ENCODE measurements at places on chromosomes 11 and 22. TPM values are rescaled to one million over a fixed set of nuclear protein-coding genes. Genes with fewer than 3 reads are reported as not detected.

- H3K4me3 ChIP-seq = no peak overlapping the region
- no peak for DNase-seq
- H3K27me3 ChIP-seq = no peaks in the 10 kb centered on the region
- H3K4me1 ChIP-seq = no peaks in the 10 kb centered on the region
- no peaks in the 10 kb centered on the region for H3K36me3 ChIP-seq
Observed at GRCh38 chr11:104343578-104343977, 179.6 kb upstream of the PDGFD start.

GRCh38 chr11:134347441-134347840 lies 15.7 kb downstream of the GLB1L2 start:
- H3K4me3 ChIP-seq = no peak overlapping the region
- no peak overlapping the region for H3K27ac ChIP-seq
- no peaks in the 10 kb centered on the region for H3K36me3 ChIP-seq
- H3K27me3 ChIP-seq = no peaks in the 10 kb centered on the region
- DNase-seq = no peak

DNA sequence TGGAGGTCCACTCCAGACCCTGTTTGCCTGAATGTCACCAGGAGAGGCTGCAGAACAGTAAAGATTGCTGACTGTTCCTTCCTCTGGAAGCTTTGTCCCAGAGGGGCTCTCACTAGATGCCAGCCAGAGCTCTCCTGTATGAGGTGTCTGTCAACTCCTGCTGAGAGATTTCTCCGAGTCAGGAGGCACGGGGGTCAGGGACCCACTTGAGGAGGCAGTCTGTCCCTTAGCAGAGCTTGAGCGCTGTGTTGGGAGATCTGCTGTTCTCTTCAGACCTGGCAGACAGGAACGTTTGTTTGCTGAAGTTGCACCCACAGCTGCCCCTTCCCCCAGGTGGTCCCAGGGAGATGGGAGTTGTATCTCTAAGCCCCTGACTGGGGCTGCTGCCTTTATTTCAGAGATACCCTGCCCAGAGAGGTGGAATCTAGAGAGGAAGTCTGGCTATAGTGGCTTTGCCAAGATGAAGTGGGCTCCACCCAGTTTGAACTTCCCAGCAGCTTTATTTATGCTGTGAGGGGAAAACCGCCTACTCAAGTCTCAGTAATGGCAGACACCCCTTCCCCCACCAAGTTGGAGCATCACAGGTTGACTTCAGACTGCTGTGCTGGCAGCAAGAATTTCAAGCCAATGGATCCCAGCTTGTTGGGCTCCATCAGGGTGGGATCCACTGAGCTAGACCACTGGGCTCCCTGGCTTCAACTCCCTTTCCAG lies 99.4 kb downstream of the PDE3B start:
- H3K4me3 ChIP-seq = no peak overlapping the region
- no peak overlapping the region for H3K27ac ChIP-seq
- DNase-seq = no peak
- no peaks in the 10 kb centered on the region for H3K36me3 ChIP-seq
- no peaks in the 10 kb centered on the region for H3K27me3 ChIP-seq
- no peaks in the 10 kb centered on the region for H3K4me1 ChIP-seq

GRCh38 chr11:4654635-4655369 lies 11.0 kb downstream of the OR51E1 start:
- no peak overlapping the region for H3K4me3 ChIP-seq
- H3K36me3 ChIP-seq = no peaks in the 10 kb centered on the region
- H3K27ac ChIP-seq = no peak overlapping the region
- DNase-seq = no peak
- no peaks in the 10 kb centered on the region for H3K4me1 ChIP-seq
- H3K27me3 ChIP-seq = no peaks in the 10 kb centered on the region

DNA sequence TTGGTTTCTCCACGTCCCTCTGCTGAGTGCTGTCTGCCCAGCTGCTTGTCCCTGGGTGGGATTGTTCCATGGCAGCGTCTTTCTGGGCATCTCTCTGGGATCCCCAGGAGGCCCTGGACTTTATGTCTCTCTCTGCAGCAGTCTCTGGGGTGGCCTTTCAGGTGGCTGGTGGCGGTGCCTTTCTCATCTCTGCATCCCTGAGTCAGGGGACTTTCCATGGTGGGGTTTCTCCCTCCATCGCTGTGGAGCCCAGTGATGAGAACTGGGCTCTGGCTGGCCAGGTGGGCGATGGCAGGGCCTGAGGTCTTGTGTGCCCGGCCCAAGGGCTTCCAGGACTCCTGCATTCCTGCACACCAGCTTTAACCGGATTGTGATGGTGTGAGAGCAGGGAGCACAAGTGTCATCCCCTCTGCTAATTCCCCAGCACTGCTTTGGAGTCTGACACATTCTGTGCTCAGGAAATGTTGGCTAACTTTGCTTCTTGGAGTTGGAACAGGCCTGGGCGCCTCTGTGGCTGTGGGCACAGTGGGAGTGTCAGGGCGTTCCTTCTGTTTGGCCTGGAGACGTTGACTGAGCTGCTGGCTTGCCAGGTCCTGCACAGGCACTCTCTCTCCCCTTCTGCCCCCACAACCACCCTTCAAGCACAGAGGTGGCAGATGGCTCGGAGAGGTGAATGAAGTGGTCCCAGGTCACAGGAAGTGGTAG lies 27.9 kb downstream of the FAM83F start:
- H3K4me3 ChIP-seq = no peak overlapping the region
- peaks cover 2% of the 10 kb centered on the region for H3K27me3 ChIP-seq
- no peaks in the 10 kb centered on the region for H3K4me1 ChIP-seq
- no peak overlapping the region for H3K27ac ChIP-seq
- no peak for DNase-seq

DNA sequence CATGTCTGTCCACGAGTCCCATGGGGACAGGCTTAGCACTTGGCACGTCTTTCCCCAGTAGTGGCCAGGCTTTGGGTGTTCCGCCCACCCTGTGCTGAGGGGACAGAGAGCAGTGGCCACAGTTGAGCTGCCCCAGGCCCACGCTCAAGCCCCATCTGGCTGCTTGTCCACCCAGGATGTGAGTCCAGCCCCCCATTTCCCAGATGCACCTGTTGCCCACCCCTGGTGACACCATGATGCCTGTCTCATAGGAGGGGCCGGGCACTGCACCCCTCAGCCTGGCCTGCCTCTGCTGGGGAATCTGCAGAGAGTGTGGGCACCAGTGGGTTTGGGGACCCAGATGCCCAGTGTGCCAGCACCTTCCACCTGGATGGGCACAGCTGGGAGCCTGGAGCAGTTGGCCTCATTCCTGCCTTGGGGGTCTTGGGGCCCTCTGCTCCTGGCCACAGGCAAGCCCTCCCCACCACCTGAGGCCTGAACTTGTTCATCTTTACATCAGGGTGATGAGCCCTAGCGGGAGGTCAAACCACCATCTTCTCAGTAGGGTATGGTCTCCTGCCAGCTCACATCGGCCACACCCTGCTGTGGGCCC lies 5.7 kb downstream of the SIGIRR start:
- no peak overlapping the region for H3K4me3 ChIP-seq
- no peak overlapping the region for H3K27ac ChIP-seq
- H3K36me3 ChIP-seq = no peaks in the 10 kb centered on the region
- DNase-seq = no peak

DNA sequence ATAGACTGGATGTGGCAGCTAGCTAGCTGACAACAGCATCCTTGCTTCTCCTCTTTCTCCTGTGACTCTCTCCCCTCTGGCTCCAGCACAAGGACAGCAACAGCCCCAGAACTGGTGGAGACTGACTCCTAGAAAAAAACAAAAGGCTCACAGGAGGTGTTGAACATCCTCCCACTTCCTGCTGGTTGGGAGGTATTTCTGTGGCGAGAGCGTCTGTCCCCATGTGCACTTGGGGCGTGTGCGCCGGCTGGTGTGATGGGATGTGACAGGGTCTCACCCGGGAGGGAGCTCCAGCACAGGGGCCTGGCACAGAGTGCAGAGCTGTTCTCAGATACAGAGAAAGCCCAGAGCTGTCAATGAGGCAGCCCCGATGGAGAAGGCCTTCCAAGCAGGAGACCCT lies 107.2 kb upstream of the E2F8 start:
- no peak for DNase-seq
- no peak overlapping the region for H3K4me3 ChIP-seq
- no peak overlapping the region for H3K27ac ChIP-seq
- no peaks in the 10 kb centered on the region for H3K36me3 ChIP-seq

GRCh38 chr22:34297536-34298120 lies 377.4 kb upstream of the LARGE1 start:
- no peaks in the 10 kb centered on the region for H3K4me1 ChIP-seq
- H3K36me3 ChIP-seq = no peaks in the 10 kb centered on the region
- DNase-seq = no peak
- H3K27ac ChIP-seq = no peak overlapping the region
- no peaks in the 10 kb centered on the region for H3K27me3 ChIP-seq

GRCh38 chr11:2138431-2139122 lies 612 bp downstream of the IGF2 start:
- no peaks in the 10 kb centered on the region for H3K36me3 ChIP-seq
- H3K4me3 ChIP-seq = no peak overlapping the region
- no peak for DNase-seq
- H3K27ac ChIP-seq = no peak overlapping the region

- peaks cover 15% of the 10 kb centered on the region for H3K4me1 ChIP-seq
- DNase-seq = peak; percentile 85
Observed at GRCh38 chr11:93784145-93784934, at the start of gene MED17. TSS of gene MED17 (plus strand) at chr11:93784282. CDS start at chr11:93784514, 232 bp downstream.

DNA sequence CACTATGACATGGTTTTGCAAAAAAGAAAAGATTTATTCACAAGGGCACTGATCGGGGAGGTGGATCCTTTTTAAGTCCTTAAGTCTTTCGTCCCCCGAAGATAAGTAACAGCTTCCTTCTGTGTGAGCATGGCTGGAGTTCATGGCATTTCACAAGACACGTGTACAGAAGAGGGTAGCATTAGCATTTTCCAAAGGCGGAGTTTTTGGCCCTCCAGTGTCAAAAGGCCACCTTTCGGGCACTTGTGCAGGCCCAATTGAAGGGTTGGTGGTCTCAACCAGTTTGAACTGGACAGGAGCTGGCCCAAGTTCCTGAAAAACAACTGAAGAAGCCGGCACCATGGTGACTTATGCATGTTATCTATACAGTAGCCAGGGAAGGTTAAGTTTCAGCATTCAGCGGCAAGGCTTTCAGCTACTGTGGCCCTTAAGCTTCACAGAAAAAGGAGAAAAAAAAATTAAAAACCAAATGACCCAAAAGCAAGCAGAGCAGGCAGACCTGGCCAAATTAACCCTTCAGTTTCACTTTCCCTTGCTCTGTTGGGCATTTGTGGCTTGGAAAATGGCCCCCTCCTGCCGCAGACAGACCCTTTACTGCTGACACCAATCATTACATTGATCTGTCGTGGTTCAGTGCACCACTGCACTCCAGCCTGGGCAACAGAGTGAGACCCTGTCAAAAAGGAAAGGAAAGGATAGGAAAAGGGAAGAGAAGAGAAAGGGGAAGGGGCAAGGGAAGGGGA lies 18.7 kb downstream of the ZNF74 start:
- H3K27me3 ChIP-seq = no peaks in the 10 kb centered on the region
- H3K4me3 ChIP-seq = no peak overlapping the region
- no peak overlapping the region for H3K27ac ChIP-seq
- peaks cover 3% of the 10 kb centered on the region for H3K36me3 ChIP-seq
- DNase-seq = no peak
- H3K4me1 ChIP-seq = no peaks in the 10 kb centered on the region

DNA sequence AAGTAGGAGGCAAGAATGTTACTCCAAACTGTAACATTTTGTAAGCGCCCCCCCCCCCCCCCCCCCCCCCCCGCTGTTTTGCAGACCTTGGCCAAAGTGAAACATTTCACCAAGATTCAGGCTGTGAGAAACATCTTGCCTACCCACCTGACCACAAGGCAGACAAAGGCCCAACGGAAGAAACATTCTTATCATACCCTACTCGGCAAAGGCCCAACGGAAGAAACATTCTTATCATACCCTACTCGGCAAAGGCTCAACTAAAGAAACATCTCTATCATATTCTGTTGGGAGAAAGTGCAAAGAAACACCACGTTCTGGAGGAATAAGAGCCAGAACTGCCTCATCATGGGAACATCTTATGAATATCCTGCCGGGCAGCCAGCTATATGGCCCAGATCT lies 117.1 kb downstream of the JRKL start:
- DNase-seq = no peak
- H3K27me3 ChIP-seq = no peaks in the 10 kb centered on the region
- no peaks in the 10 kb centered on the region for H3K36me3 ChIP-seq
- H3K27ac ChIP-seq = no peak overlapping the region
- H3K4me1 ChIP-seq = no peaks in the 10 kb centered on the region
- no peak overlapping the region for H3K4me3 ChIP-seq

- H3K4me1 ChIP-seq = no peaks in the 10 kb centered on the region
- H3K36me3 ChIP-seq = no peaks in the 10 kb centered on the region
- H3K27me3 ChIP-seq = peaks cover 2% of the 10 kb centered on the region
- no peak overlapping the region for H3K4me3 ChIP-seq
Observed at GRCh38 chr11:70192666-70193410, 10.3 kb upstream of the FADD start.

DNA sequence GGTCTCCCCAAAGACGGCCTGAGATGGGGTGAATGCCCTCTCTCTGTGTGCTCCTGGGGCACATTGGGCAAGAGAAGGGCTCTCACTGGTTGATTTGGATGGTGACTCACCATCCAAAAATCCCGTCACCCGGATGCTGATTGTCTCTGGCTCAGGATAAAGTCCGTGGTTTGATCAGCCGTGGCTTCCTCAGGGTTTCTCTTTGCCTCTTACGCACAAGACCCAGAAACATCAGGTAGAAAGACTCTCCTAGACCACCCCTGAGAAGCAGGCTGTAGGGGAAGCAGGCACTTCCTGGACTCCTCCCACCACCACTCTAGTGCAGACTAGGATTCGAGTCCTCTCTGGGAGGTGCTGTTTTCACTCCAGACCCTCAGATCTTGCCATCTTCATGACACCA lies 176.1 kb upstream of the NCAM1 start:
- no peak overlapping the region for H3K4me3 ChIP-seq
- no peaks in the 10 kb centered on the region for H3K36me3 ChIP-seq
- H3K4me1 ChIP-seq = peaks cover 37% of the 10 kb centered on the region
- H3K27ac ChIP-seq = peak overlapping the region; percentile 63
- no peaks in the 10 kb centered on the region for H3K27me3 ChIP-seq

The MMP10 gene
- 1.2 TPM for total RNA-seq

The UBQLNL gene
- 0.27 TPM for total RNA-seq

The PRDM10 gene
- 9.6 TPM for total RNA-seq

The SEPTIN5 gene
- total RNA-seq = 7.3 TPM

The VWCE gene
- total RNA-seq = 17.7 TPM

The APOA1 gene
- 6.0 TPM for total RNA-seq

The DEUP1 gene
- total RNA-seq = 0.91 TPM

The IGF2 gene
- 209 TPM for total RNA-seq

All from astrocyte (in vitro differentiated cells and primary cell).